ENCODE measurements at places on chromosomes 11 and 22.

DNA sequence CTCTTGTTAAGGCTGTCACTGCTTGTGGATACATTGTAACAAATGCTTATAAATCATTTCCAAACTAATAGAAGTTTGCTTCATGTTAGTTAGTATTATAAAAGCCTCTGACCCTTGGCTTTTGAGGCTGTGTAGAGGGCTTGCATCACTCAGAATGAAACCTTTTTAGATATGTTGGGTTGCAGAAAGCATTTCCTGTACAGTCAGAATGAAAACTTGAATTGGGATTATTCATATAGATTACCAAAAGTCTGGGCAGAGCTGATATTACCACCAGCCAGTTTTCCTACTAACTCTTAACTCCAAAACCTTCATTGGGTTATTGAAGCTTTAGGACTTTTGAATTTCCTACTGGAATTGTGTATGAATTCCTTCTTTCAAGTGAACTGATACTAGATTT, 12.0 kb downstream of the KMT2A start:
- DNase-seq: no peak

GRCh38 chr11:35106595-35106994, 32.4 kb upstream of the CD44 start:
- DNase-seq: no peak

DNA sequence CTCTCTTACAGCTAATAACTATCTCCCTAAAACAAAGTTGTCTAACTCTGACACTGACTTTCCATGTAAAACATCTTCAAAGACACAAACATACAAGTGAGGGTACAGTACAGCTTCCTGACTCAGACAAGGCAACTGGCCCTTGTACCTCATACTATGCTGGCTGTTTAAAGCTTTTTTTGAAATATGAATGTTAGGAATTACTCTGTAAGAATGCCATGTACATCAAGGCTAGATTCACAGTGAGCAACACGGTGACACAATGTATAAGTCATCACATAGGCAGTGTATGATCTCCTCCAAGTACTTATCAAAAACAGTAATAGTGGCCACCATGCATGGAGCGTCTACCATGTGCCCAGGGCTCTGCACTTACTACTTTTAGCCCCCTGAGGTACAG, 28.6 kb downstream of the ALG8 start:
- no peak for DNase-seq

DNA sequence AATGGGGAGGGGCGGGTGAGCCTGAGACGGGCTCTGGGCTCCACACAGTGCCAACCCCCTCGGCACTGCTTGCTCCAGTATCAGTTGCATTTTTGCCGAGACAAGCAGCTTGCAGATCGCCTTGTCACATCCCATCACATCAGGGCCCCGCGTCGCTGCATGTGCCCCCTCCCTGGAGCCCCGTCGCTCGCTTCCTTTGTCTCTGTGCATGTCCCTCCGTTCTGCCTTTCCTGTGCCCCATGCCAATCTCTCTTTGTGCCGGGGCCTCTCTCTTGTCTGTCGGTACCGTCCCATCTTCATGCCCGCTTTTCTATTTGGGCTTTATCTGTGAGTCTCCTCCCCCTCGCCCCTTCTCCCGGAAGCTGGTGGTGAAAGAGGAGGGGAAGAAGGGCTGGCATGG, 202.2 kb downstream of the CEP164 start:
- no peak for DNase-seq

- DNase-seq: no peak
Observed at GRCh38 chr22:29834046-29834445, 4.0 kb downstream of the ASCC2 start.

DNA sequence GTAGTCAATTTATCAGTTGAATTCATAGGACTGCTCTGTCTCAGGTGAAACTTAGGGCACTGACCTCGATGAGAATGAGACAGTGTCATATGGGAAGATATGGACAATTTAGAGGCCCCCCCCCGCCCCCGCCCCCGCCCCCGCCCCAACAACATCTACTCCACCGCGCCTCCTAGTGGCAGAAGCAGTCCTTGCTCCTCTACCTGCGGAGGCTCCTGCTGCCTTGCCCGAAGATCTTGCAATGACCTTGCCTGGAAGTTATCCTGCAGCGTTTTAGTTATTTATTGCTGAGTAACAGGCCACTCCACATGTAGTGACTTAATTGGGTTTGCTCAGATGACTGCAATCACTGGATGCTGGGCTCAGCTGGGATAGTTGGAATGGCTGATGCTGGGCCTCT, 15.2 kb downstream of the SERPINH1 start:
- peak; percentile 40 for DNase-seq

- peak; percentile 8 for DNase-seq
Observed at GRCh38 chr11:34916843-34917770, 689 bp downstream of the PDHX start.

Data from stimulated activated CD8-positive, alpha-beta memory T cell treated with anti-CD3 and anti-CD28 coated beads, Interleukin-4, amount 100 ng/mL, for 1 hour (primary cell).